ENCODE measurements at places on chromosomes 11 and 22.

DNA sequence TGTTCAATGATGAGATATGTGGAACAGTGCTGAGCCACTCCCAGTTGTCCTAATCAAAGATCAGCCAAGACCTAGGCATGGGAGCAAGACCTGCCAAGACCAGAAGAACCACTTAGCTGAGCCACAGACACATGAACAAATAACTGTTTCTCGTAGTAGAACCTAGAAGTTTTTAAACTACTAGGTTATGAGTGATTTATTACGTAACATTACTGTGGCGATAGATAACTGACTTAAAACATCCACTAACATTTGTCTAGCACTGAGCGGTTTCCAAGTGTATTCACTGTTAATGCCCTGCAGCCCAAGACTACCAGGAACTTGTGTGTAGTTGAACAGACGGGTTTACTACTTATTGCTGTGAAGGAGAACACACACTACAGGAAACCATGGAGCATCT lies 120.4 kb downstream of the SERGEF start:
- no peak for DNase-seq

DNA sequence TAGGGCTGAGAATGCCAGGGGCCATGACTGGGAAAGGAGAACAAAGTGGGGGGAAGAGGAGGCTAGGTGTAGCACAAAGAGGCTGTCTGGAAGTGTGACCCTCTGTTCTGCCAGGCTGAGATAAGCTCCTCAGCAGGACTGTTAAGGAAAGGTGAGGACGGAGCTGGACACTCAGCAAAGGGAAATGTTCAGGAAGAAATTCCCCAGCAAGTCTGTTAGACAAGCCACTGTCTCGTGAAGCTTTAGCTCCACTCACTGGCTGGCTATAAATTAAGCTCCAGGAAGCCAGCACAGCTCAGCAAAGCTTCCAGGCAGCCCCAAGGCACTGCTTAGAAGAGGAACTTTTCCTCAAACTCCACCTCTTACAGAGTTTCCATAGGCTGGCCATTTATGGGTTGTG lies 181.2 kb upstream of the API5 start:
- no peak for DNase-seq

GRCh38 chr11:15150507-15150906 lies 35.8 kb downstream of the INSC start:
- DNase-seq = no peak

DNA sequence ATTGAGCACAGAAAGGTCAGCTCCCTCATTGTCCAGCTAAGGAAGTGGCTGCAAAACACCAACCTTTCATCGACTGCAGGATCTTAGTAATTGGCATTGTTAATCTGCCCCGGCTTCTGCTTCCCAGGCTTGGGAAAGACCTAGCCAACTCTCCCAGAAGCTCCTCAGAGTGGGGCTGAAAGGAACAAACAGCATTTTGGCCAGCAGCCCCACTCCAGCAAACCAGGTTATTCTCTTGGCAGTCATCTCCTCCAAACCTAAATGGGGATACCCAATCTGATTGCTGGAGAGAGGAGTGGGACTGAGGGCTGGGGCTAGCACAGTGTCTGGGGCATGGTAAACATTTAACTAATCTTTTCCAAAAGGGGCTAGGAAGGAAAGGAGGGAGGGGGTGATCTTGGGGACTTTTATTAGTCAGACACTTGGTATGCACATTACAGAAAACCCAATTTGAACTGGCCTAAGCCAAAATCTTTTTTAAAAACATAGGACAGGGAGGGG lies 294.4 kb downstream of the MN1 start:
- DNase-seq = no peak

DNA sequence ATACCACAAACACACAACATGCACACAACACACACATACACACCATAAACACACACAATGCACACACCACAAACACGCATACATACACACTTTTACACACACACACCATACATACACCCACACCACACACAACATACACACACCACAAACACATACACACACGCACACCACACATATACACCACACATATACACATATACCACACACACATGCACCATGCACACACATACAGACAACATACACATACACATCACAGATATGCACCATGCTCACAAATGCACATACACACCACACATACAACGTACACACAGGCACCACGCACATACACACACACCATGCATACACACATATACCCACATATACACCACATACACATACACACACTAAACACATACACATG lies 11.7 kb upstream of the B4GALNT4 start:
- DNase-seq = no peak

DNA sequence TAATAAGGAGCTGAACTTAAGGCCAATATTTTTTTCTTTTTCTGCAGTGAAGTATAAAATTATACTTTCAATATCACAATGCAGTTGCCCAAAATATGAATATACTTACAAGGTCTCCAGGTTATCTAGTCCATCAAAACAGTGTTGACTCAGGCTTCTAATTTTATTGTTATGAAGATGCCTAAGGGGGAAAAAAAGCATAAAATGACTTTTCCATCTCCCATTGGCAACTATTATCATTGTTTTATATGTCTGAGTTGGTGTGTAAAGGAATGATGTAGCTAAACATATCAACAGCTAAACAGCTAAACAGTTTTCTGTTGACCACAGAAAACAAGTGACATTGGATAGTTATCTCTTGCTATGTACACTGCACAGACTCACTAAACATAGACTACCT lies 21.2 kb upstream of the CCDC34 start:
- DNase-seq = no peak

DNA sequence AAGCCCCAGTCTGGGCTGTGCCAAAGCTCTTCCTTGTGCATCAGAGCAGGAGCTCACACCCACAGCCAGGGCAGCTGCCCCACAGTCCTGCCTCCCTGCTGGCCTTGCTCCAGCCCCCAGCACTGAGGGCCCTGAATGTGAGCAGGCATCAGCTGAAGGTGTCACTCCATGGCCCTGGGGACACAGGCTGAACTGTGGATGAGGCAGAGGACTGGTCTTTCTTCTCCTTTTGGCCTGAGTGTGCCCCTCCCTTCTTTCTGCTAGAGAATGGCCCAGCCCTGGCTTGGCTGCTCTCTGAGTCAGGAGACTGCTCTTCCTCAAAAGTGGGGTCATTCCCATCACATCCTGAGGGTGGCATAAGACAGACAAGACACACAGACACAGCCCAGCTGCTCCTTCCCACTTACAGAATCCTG lies 16.2 kb downstream of the OTOG start:
- no peak for DNase-seq

DNA sequence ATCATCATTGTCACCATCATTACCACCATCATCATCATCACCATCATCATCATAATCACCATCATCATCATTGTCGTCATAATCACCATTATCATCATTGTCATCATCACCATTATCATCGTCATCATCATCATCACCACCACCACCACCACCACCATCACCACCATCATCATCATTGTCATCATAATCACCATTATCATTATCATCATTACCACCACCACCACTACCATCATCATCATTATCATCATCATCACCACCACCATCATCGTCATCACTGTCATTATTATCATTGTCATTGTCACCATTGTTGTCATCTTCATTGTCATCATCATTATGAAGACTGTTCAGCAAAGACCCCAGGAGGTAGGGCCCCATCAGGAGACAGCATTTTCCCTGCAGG lies 33.3 kb downstream of the SMIM38 start:
- DNase-seq = no peak

GRCh38 chr11:114183044-114183511 lies 113.1 kb upstream of the NNMT start:
- peak; percentile 37 for DNase-seq

DNA sequence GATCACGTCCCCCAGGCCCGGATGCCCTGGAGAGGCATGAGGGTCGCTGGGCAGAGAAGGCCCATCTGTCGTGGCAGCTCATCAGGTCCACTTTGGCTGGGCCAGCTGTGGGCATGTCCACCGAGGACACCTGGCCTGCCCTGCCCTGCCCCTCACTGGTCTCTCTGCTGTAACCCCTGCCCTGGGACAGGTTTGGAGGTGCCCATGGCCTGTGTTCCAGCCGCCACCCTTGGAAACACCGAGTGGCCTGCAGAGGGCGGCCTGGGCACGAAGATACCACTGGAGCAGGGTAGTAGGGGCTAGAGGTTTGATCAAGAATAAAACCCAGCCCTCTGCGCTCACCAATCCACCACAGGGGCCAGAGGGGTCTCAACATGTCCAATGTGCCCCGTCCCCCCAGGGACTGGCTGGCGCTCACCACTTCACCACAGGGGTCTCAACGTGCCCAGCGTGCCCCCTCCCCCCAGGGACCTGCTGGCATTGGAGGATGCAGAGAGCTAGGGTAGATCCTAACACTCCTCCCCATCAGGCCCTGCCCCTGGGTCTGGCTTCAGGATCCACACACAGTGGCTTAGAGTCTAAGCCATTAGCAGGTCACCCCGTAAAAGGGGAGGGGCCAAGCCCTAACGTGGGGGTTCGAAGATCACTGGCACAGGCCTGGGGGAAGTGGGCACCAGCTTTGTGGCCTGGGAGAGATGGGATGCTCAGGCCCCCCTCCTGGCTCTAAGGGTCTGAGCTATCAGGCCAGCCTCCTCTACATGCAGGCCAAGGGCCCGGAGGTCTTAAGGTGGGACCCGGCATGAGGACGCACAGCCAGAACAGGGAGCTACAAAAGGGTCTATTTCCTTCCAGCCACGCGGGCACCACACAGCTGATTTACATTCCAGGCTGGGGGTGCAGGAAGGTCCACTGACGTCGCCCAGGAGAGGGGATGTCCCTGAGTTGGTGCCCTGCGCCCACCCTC lies 1.3 kb upstream of the HDAC10 start:
- peak; percentile 73 for DNase-seq

DNA sequence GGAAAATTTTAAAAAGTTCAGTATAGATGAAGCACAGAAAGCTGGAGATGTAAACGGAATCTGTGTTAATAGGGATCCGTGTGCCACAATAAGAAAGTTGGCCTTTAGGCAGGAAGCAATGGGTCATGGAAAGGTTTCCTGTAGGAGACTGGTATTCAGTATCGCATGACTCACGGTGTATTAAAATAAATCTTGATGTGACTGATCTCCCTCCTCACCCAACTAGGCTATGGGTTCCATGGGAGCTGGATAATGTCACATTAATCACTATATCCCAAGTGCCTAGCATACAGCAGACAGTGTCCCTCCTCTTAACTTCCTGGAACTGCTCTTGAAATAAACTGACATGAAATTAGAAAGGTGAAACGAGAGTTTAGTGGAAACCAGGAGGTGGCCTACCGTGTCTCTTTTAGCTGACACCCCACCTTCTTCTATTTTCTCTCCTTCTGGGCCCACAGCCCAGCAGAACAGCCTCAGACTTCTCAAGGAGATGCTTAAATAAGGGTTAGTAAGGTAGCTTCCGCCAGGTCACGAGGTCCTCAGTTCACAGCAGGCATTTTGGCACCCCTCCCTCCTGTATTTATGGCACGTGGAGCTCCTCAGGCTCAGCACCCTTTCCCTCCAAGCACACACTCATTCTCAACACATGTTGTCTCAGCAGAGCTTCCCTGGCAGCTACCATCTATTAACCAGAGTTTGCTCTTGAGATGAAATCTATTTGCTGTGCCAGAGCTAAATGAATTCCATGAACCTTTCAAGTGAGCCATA lies 118.8 kb downstream of the NXPE2 start:
- DNase-seq = no peak

- no peak for DNase-seq
These were observed 21.7 kb upstream of the NRGN start for GRCh38 chr11:124717786-124718651.

- no peak for DNase-seq
These were observed 73.7 kb downstream of the PHF21A start for GRCh38 chr11:46047520-46047919.

DNA sequence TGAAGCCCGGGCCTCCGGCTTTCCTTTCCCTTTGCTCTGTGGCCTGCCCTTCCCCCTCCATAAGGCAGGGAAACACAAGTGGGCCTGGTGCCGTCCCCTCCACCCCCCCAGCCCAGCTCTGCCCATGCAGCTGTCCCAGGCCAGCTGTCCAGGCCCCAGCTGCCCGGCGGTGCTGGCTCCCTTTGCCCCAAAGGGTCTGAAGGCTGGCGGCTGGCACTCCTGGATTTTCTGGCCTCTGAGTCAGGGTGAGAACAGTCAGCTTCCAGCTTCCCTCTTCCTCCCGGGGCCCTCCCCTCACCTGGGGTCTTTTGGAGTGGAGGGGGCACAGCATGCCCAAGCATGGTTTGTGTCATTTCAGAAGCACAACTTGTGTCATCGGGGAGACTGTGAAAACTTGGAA lies 27.8 kb downstream of the CD82 start:
- no peak for DNase-seq

DNA sequence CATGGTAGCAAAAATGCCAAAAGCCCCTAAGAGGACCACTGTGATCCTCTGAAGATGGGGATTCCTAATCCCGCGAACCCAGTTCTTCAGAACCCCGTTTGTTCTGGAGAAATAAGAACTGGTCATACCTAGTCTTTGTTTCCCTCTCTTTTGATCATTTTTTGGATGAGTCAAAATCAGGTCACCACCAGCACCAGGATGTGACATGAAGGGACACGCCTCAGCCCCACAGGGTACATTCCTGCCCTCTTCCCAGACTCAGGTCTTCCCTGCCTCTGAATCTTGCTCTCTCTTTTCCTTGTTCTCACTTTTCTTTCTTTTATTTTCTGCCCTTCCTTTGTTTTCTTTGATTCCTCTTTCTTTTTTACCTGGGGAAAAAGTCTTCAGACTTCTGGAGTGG lies 14.6 kb upstream of the ANO1 start:
- DNase-seq = no peak

DNA sequence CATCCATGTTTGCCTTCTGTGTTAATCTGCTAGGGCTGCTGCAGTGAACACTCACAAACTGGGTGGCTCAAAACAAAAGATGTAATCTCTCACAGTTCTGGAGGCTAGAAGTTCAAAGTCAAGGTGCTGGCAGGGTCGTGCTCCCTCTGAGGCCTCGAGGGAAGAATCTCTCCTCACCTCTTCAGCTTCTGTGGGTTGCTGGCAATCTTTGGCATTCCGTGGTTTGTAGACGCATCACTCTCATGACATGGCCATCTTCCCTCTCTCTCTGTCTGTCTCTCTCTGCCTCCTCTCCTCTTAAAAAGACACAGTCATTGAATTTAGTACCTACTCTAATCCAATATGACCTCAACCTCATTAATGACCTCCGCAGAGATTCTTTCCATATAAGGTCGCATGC lies 78.8 kb downstream of the TSPAN18 start:
- DNase-seq = no peak

GRCh38 chr22:39138357-39138997 lies 14.0 kb downstream of the CBX7 start:
- no peak for DNase-seq

DNA sequence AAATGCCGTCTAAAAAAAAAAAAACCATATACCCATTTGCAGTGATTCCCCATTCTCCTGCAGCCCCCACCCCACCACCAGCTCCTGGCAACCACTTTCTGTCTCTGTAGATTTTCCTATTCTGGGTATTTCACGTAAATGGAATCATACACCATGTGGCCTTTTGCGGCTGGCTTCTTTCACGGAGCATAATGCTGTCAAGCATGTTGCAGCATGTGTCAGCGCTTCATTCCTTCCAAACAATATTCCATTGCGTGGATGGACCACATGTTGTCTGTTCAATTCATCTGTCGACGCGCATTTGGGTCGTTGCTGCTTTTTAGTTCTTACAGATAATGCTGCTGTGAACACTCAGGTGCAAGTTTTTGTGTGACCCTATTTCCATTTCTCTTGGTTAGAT lies 14.8 kb upstream of the EMID1 start:
- no peak for DNase-seq

Data from activated CD4-positive, alpha-beta T cell treated with anti-CD3 and anti-CD28 coated beads for 4 hours (primary cell).